Suppressor macrophage treated with lipopolysaccharide for 1 hour (primary cell): ENCODE measurements at places on chromosomes 13 and 19.

- DNase-seq: no peak
Observed at GRCh38 chr13:102569488-102569887, 27.3 kb upstream of the TPP2 start.

DNA sequence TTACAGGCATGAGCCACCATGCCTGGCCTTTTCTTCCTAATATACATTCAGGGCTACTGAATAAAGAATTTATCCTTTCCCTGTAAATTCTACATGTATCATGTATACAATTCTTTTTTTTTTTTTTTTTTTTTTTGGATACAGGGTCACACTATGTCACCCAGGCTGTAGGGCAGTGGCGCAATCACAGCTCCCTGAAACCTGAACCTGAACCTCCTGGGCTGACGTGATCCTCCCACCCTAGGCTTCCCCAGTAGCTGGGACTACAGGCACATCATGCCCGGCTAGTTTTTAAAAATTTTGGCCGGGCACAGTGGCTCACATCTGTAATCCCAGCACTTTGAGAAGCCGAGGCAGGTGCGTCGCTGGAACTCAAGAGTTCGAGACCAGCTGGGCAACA, 6.5 kb upstream of the SLC44A2 start:
- no peak for DNase-seq

- DNase-seq: no peak
Observed at GRCh38 chr13:32737111-32737571, 150.9 kb downstream of the PDS5B start.

GRCh38 chr19:4707322-4707721, 16.3 kb downstream of the DPP9 start:
- DNase-seq: no peak

DNA sequence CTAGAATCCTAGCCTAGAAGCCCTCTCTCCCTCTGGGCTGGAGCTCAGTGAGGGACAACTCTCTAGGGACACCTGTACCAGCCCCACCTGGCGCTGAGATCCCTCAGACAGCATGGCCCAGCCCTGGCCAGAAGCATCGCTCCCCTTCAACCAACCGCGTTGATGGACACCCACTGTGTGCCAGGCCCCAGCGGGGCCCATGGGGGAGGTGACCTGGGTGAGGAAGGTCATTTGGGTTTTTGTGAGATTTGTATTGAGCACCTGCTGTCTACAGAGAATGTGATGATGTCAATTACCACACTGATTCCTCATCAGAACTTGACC, 9.2 kb upstream of the ARRDC2 start:
- DNase-seq: no peak

- no peak for DNase-seq
Observed at GRCh38 chr13:66971004-66971403, 259.1 kb downstream of the PCDH9 start.

DNA sequence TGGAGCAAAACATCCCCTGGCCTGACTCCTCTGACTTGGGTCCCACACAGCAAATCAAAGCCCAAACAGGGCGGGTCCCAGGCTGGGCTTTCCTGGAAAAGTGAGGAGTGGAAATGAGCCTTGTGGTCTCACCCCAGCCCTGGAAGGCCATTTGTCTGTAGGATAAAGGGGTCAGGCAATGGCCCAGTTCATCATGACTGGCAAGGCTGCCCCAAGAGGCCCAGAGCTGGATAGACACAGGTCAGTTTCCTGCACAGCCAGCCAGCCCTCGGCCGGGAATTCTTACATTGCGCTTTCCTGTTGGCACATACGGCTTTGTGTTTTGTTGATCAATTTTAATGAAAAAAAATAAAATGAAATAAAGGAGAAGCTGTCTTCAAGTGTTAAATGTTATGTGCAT, 174.3 kb downstream of the TSHZ3 start:
- DNase-seq: no peak

- DNase-seq: no peak
Observed at GRCh38 chr13:106183410-106184065, 351.9 kb downstream of the EFNB2 start.

- DNase-seq: no peak
Observed at GRCh38 chr13:67097892-67098452, 132.2 kb downstream of the PCDH9 start.

DNA sequence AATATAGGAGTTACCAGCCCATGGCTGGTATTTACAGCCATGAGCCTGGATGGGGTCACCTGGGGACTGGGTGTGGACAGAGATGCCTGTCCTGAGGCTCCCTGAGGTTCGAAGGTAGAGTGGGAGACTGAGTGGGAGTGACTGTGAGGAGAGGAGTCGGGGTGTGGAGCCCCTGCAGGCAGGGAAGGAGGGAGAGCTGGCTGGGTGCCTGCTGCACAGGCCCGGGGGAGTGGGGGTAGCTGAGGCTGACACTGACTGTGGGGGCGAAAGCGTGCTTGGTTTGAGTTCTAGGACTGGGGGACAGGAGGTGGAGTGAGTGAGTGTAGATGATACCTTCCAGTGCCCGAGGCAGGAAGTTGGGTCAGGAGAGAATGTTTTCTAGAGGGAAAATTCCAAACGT, 7.1 kb downstream of the RAB11B start:
- no peak for DNase-seq

DNA sequence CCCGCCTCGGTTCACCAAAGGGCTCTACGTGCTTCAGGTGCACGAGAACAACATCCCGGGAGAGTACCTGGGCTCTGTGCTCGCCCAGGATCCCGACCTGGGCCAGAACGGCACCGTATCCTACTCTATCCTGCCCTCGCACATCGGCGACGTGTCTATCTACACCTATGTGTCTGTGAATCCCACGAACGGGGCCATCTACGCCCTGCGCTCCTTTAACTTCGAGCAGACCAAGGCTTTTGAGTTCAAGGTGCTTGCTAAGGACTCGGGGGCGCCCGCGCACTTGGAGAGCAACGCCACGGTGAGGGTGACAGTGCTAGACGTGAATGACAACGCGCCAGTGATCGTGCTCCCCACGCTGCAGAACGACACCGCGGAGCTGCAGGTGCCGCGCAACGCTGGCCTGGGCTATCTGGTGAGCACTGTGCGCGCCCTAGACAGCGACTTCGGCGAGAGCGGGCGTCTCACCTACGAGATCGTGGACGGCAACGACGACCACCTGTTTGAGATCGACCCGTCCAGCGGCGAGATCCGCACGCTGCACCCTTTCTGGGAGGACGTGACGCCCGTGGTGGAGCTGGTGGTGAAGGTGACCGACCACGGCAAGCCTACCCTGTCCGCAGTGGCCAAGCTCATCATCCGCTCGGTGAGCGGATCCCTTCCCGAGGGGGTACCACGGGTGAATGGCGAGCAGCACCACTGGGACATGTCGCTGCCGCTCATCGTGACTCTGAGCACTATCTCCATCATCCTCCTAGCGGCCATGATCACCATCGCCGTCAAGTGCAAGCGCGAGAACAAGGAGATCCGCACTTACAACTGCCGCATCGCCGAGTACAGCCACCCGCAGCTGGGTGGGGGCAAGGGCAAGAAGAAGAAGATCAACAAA, 2.6 kb downstream of the PCDH17 start:
- DNase-seq: no peak

DNA sequence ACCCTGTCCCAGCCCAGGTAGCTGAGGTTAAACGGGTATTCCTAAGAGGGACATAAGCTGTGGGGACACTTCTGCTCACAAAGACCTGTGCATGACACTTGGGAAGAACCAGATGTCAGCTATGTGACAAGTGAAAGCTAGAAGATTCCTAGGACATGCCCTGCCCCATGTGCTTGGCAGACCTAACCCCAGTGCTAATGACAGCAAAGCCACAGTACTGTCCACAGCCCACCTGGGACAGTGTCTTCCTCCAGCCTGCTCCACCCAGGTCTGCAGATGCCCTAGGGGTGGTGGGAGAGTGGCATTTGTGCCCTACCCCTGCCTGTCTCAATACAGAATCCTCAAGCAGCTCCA, 18.4 kb upstream of the EPHX3 start:
- no peak for DNase-seq

DNA sequence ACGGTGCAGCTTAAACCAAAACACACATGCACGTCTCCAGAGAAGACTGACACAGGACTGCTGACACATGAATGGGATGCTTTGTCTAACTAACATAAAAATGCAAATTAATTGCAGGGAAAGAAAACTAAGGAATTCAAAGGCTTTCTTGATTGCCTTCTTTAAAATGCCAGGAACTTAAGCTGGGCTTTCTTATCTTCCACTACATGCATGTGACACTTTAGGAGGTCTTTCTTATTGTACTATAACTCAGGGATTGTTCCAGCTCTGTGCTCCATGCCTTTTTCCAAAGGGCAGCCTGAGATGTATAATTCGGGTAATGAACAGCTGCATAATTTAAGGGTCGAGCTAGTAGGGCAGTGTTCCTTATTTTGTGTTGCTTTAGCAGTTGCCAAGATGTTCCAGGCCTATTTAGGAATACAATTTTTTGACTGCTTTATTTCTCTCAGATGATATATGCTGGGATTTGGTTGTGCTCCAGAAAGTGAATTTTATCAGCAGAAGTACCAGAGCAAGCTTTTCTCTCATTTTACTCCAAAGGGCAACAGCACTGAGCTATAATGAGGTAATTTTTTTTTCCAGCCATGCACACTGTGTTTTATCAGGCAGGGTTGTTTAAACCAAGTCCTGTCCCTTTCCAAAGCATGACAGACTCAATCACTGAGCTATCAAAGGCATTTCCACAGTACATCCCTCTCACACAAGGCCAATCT, 885.2 kb downstream of the PCDH9 start:
- no peak for DNase-seq

DNA sequence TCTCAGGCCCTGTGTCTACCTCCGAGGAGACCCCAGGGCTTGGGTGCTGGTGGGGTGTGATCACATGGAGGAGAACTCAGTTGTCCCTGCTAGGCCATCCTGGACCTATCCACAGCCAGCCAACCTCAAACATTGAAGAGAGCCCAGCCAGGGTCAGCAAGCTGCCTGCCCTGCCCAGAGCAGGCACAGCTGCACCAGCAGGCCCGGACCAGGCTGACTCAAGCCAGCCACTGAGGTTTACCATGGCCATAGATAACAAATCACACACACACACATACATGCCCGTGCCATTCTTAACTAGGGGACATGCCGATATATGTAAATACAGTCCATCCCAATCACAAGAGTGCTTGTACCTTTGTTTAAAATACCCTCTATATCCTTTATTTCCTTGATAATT, 8.1 kb downstream of the ARHGEF7 start:
- no peak for DNase-seq
